ENCODE measurements at places on chromosomes 12 and 14.

GRCh38 chr14:42633504-42634095 lies 1026.9 kb downstream of the LRFN5 start:
- DNase-seq = no peak

GRCh38 chr14:46820291-46820690 lies 168.7 kb upstream of the RPL10L start:
- no peak for DNase-seq

DNA sequence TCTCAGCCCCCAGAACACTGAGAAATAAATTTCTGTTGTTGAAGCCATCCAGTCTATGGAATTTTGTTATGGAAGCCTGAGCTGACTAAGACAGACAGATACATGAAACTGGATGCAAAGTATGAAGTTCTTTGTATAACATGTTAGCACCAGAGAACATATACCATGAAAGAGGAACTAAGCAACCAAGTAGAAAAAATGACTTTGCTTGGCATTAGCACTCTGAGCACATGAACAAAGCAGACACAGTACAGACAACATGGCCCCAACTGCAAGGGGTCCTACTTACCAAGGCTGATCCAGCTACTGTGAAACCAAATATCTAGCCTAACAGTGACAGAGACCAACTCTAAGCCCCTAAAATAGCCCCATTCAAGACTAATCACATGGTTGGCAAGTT lies 13.8 kb downstream of the EXOC5 start:
- no peak for DNase-seq

GRCh38 chr12:34350092-34351041 lies 328.1 kb downstream of the ALG10 start:
- no peak for DNase-seq

DNA sequence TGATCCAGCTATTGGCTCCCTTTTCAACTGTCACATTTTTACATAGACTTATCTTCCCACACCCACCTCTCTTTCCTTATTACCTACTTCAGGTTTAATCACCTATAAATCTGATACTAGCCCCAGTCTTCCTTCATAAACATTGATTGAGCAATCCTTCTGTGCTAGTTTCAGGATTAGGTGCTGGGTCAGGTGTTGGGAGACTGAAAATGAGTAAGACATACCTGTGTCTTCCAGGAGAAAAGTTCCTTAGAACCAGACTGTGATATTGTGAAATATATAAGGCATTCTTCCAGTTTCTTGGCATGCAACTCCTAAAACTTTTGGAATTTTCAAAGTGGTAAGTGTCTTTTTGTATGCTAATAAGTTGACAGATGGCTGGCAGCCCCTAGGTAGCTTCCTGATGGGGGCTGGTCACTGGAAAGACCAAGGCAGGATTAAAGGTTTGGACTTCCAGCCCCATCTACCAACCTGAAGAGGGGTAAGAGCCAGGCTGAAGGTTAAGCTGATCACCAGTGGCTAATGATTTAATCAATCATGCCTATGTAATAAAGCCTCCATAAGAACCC lies 4.6 kb downstream of the ANO6 start:
- no peak for DNase-seq

GRCh38 chr12:131345521-131346436 lies 365.1 kb upstream of the SFSWAP start:
- DNase-seq = no peak
